Fibroblast of villous mesenchyme (primary cell): ENCODE measurements at places on chromosomes 11 and 22. TPM values are rescaled to one million over a fixed set of nuclear protein-coding genes. Genes with fewer than 3 reads are reported as not detected.

Gene LDHAL6A
- not detected in 2 replicates for total RNA-seq

Gene TMEM45B
- total RNA-seq, result not detected in 2 replicates

Gene HTR3B
- total RNA-seq, result not detected in 2 replicates

Gene MPPED1
- total RNA-seq, result not detected in 2 replicates

Gene OR51E2
- total RNA-seq, result 0.43 and 1.9 TPM in 2 replicates

Gene DYNC2H1
- 39.0 and 44.9 TPM in 2 replicates for total RNA-seq

Gene OR5P2
- total RNA-seq, result under 0.01 TPM in 1 of 2 replicates, not detected in the other
